ENCODE measurements at places on chromosomes 1 and 21. TPM values are rescaled to one million over a fixed set of nuclear protein-coding genes. Genes with fewer than 3 reads are reported as not detected.
A peak's percentile ranks its signal among the peaks of the same experiment; 100 is the strongest.

Gene KIAA0319L
- total RNA-seq: 85.6 TPM

DNA sequence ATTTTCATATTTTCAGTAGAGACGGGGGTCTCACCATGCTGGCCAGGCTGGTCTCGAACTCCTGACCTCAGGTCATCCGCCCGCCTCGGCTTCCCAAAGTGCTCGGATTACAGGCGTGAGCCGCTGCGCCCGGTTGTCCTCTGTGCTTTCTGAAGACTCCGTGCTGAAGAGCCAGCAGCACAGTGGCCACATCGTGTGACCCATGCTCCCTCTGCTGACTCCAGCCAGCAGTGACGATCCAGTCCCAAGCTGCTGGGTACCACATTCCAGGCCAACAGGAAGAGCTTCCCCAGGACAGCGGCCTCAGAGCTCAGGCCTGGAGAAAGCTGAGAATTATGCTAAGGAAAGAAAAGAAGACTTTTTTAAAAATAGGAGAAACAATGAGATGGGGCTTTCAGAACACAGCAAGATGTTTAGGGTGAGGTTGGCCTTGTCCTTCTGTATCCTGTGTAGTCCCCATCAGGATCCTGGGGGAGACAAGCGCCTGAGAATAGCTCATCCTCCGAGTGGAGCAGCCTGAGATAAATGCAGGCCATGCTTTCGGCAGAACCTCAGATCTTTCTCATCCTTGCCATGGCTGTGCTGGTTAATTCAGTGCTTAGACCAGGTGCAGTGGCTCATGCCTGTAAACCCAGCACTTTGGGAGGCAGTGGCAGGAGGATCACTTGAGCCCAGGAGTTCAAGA, 207.1 kb downstream of the SLC35F3 start:
- H3K4me3 ChIP-seq: no peak overlapping the region
- peak; percentile 48 for DNase-seq
- peaks cover 3% of the 10 kb centered on the region for H3K4me1 ChIP-seq
- H3K27ac ChIP-seq: no peak overlapping the region
- no peaks in the 10 kb centered on the region for H3K36me3 ChIP-seq

DNA sequence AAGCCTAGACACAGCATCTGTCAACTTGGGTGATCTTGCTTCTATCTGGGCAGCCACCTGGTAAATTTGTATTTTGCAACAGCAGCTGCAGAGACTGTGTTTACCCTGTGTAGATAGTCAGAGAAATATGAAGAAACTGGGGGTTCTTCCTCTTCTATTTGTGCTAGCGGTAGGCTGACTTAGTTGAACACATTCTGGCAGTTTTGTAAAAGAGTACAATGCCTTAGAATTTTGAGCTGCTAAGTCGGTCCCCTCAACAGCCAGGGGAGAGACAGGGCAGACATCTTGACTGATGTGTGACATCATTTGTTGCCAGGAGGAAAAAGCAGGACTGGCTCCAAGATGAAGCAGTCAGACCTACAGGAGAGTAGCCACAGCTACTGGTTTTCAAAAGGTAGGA, 53.7 kb downstream of the KCNJ6 start:
- H3K4me1 ChIP-seq: no peaks in the 10 kb centered on the region
- H3K27me3 ChIP-seq: no peaks in the 10 kb centered on the region
- DNase-seq: peak; percentile 48
- H3K36me3 ChIP-seq: no peaks in the 10 kb centered on the region
- no peak overlapping the region for H3K4me3 ChIP-seq
- H3K27ac ChIP-seq: no peak overlapping the region

- no peak overlapping the region for H3K4me3 ChIP-seq
- no peaks in the 10 kb centered on the region for H3K36me3 ChIP-seq
- peaks cover 58% of the 10 kb centered on the region for H3K4me1 ChIP-seq
- H3K27me3 ChIP-seq: no peaks in the 10 kb centered on the region
- DNase-seq: peak; percentile 91
Measured at GRCh38 chr1:119631433-119632102, 16.5 kb downstream of the ZNF697 start.

Gene RUSC1
- 37.7 TPM for total RNA-seq

Gene ASTN1
- total RNA-seq: 3.6 TPM

Gene AMPD1
- total RNA-seq: not detected

GRCh38 chr1:247295274-247295684, 36.4 kb downstream of the ZNF496 start:
- no peaks in the 10 kb centered on the region for H3K4me1 ChIP-seq
- no peaks in the 10 kb centered on the region for H3K27me3 ChIP-seq
- no peak for DNase-seq
- H3K27ac ChIP-seq: no peak overlapping the region
- no peak overlapping the region for H3K4me3 ChIP-seq

Gene LAX1
- total RNA-seq: 1.0 TPM

Gene UQCRHL
- 4.6 TPM for total RNA-seq

- H3K27ac ChIP-seq: no peak overlapping the region
- no peak for DNase-seq
- H3K36me3 ChIP-seq: no peaks in the 10 kb centered on the region
- H3K27me3 ChIP-seq: no peaks in the 10 kb centered on the region
Measured at GRCh38 chr1:175252561-175252960, 60.0 kb upstream of the KIAA0040 start.

DNA sequence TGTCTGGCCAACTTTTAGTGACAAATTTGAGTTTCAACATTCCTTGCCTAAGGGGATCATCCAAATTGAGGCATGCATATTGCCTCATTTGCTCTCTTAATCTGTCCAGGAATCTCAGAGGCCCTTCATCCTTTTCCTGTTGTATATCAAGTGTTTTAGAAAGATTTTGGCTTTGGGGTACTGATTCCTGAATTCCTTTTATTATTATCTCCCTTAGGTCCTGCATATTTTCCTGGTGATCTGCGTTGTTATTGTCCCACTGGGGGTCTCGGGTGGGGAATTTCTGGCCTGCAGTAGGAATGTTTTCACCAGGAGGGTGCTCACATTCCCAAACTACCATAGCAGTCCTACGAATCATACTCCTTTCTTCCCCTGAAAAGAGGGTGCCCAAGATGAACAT, 4.4 kb upstream of the AADACL3 start:
- H3K27me3 ChIP-seq: no peaks in the 10 kb centered on the region
- H3K4me1 ChIP-seq: no peaks in the 10 kb centered on the region
- H3K36me3 ChIP-seq: no peaks in the 10 kb centered on the region
- no peak for DNase-seq

DNA sequence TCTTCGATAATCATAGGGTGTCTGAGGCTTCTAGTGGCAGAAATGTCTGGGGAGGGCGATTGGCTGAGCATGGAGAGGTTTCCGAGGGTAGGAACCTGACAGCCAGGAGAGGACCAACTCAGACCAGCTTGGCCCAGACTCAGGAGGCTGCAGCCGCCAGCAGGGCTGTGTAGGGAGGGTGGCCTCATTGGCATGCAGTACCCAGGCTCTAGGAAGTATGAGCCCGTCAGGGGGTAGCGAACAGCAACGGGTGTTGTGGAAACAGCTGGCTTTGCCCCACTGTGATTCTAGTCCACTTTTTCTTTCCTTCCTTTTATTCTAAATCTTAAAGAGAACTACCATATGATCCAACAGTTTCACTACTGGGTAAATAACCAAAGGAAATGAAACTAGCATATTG, 103.3 kb downstream of the DIRAS3 start:
- peaks cover 7% of the 10 kb centered on the region for H3K4me1 ChIP-seq
- DNase-seq: peak; percentile 28
- no peak overlapping the region for H3K27ac ChIP-seq
- no peak overlapping the region for H3K4me3 ChIP-seq
- H3K27me3 ChIP-seq: no peaks in the 10 kb centered on the region

DNA sequence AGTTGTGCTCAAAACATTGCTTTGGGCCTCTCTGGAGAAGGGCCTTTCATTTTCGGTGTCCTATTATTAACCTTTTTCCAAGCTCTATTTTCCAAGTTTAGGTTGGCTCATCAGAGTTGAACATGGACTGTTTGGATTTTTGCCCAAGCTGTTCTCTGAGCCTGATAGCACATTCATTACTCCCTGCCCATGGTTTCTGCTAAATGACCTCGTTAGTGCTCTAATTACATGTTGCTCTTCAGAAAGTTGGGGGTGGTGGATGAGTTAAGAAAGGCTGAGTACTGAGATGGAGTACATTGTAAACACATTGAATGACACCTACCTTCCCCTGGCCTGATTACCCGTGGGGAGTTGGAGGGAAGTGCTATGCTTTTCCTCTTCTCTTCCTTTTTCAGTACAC, 38.9 kb downstream of the LMO4 start:
- no peaks in the 10 kb centered on the region for H3K4me1 ChIP-seq
- no peak for DNase-seq
- no peak overlapping the region for H3K4me3 ChIP-seq
- H3K27ac ChIP-seq: no peak overlapping the region
- H3K36me3 ChIP-seq: no peaks in the 10 kb centered on the region

DNA sequence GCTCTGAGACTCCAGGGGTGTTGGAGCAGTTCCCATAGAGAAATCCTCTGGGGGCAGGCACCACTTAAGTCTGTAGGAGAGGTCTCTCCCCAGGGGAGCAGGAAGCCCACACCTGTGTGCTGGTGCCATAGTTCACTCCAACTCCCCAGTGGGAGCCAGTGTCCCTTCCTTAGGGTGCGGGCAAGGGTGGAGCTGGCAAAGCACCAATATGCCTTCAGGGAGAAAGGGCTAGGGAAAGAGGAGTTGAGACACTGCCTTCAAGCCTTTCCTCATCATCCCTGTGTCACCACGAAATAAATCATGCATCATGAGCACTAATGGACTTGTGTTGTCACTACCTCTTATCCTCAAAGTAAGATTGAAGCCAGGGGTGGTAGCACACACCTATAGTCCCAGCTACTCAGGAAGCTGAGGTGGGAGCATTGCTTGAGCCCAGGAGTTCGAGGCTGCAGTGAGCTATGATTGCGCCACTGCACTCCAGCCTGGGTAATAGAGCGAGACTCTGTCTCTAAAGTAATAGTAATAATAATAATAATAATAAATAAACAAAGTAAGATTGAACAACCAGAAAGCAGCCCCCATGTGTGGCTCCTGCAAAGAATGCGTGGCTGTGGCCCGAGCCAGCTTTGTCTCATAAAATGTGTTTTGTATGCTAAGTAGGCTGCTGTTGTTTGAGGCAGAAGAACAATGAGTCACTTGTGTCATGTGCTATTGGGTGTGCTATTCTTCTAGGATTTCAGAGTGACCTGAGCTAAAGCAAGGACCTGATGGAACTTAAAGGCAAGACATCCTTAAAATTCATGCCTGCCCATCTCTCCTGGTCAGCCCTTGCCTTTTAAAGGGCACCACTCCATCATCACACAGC, 6.7 kb upstream of the TIE1 start:
- DNase-seq: no peak
- no peaks in the 10 kb centered on the region for H3K27me3 ChIP-seq
- H3K4me3 ChIP-seq: no peak overlapping the region
- H3K36me3 ChIP-seq: no peaks in the 10 kb centered on the region
- no peaks in the 10 kb centered on the region for H3K4me1 ChIP-seq

DNA sequence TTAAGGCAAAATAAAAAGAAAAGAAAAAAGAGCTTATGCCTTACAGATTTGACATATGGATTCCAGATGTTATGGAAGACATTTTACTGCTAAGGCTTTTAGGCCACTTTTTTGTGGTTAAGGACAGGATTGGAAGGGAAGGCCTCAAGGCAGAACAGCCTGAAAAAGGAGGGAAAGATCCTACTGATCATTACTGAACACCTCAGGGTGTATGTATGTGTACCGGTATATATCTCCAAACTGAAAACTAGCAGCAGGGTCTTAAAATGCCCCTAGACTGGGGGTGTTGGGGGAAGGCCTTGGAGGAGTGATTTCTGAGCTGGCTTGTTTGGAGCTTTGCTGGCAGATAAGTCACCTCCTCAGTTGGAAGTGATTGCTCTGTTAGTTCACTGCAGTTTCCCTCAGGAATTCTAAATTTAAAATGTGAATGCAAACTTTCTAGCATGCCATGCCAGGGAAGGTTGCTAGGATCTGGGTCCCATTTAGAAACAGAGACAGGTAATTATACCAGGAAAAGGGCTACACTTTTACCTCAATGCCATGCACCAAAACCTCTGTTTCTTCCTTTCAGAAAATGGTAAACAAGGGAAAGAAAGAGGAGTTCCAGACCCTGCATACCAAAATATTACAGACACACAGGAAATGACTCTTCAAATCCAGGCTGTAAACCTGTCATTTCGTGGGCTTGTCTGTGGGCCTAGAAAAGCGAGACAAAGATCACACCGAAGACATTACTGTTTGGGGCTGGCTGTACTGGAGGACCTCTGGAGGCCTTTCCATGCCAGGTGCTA, 15.0 kb downstream of the C1orf52 start:
- H3K4me1 ChIP-seq: peaks cover 33% of the 10 kb centered on the region
- H3K27me3 ChIP-seq: no peaks in the 10 kb centered on the region
- H3K27ac ChIP-seq: no peak overlapping the region
- peak; percentile 66 for DNase-seq
- no peak overlapping the region for H3K4me3 ChIP-seq
- no peaks in the 10 kb centered on the region for H3K36me3 ChIP-seq

GRCh38 chr1:233868461-233868860, 36.0 kb upstream of the SLC35F3 start:
- no peak overlapping the region for H3K4me3 ChIP-seq
- no peaks in the 10 kb centered on the region for H3K36me3 ChIP-seq
- no peak overlapping the region for H3K27ac ChIP-seq
- no peak for DNase-seq
